ENCODE measurements at places on chromosomes 13 and 19. TPM values are rescaled to one million over a fixed set of nuclear protein-coding genes. Genes with fewer than 3 reads are reported as not detected.

The SOHLH2 gene
- 0.24 TPM for total RNA-seq

GRCh38 chr13:50126263-50126992 is 111.2 kb downstream of the KCNRG start:
- DNase-seq = no peak

GRCh38 chr13:20616059-20616797 is 49.3 kb downstream of the IFT88 start:
- peak; percentile 16 for DNase-seq

- DNase-seq = no peak
Observed at GRCh38 chr13:57877601-57878000, 246.1 kb downstream of the PCDH17 start.

DNA sequence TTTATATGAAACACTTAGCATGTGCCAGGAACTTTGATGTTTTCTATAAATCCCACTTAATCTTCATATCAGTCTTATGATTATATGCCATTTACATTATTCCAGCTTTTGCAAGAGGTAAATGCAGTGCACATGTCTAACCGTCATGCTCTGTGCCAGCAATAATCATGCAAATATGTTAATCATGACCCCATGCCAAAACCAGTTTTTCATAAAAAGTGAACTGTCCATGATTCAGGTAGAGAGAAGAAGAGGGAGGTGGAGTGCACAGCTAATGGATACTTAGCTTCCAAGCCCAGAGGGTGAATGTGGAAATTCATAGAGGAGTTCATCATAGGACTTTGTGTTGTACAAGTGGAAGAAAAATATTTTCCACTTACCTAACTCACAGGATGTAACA is 458.4 kb downstream of the TBC1D4 start:
- DNase-seq = no peak
